Hypothalamus (tissue), 51 donors: ENCODE measurements at places on chromosomes 12 and 14.

- DNase-seq = no peak
Measured at GRCh38 chr12:106625976-106626375, 43.2 kb downstream of the RFX4 start.

- no peak for DNase-seq
Measured at GRCh38 chr12:25162866-25163265, 32.1 kb downstream of the DNAI7 start.

DNA sequence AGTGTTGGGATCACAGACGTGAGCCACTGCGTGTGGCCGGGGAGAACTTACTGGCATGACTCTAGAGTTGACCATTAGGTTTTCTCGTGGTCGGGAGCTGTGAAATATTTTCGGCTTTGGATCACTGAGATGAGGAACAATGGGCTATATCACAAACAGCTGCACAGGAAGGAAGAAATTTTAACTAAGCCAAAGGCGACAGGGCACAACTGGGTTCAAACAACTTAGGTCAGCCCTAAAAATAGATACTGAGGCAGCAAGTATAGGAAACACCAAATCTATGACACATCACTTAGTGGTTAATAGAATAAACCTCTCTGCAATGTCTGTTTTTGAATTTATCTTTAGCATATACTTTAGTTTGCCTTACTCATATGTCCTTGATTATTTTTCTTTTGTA lies 162.9 kb downstream of the LRIG3 start:
- no peak for DNase-seq

GRCh38 chr12:92462049-92462448 lies 240.7 kb upstream of the PLEKHG7 start:
- DNase-seq = no peak

- no peak for DNase-seq
Measured at GRCh38 chr12:56205445-56205844, 16.2 kb upstream of the SMARCC2 start.

DNA sequence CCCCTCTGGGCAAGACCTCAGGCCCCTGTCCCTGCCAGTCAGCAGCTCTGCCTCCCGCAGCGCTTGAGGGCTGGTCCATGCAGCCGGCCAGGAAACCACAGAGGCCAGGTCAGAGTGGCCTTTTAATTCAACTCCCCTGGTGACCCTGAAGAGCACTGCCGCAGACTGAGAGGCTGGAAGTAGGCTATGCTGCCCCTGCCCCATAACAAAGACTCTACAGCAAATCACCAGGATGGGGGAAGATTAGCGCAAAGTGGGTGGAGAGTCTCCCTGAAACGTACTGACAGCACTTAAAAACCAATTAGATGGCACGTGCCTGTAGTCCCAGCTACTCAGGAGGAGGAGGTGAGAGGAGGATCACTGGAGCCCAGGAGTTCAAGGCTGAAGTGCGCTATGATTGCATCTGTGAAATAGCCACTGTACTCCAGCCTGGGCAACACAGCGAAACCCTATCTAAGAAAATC lies 70.5 kb downstream of the ITPK1 start:
- DNase-seq = no peak

GRCh38 chr12:28223858-28224257 lies 33.6 kb downstream of the CCDC91 start:
- DNase-seq = no peak

DNA sequence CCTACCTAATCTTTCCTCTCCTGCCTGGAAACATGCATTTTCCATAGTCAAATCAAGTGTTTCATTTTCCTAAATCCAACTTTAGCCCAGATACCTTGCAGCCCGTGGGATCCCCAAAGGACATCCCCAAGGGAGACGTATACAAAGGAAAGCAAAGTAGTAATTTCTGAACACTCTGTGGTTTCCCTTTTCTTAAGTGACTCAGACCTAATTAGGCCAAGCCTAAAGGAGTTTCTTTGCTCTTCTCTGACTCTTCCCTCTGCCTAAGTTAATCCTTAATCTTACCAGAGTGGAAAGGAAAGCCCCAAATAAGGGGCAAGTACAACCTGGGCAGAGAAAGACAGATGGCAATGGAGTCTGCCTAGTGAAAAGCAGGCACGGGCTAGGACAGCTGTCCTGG lies 250.3 kb downstream of the SPTSSA start:
- DNase-seq = no peak

DNA sequence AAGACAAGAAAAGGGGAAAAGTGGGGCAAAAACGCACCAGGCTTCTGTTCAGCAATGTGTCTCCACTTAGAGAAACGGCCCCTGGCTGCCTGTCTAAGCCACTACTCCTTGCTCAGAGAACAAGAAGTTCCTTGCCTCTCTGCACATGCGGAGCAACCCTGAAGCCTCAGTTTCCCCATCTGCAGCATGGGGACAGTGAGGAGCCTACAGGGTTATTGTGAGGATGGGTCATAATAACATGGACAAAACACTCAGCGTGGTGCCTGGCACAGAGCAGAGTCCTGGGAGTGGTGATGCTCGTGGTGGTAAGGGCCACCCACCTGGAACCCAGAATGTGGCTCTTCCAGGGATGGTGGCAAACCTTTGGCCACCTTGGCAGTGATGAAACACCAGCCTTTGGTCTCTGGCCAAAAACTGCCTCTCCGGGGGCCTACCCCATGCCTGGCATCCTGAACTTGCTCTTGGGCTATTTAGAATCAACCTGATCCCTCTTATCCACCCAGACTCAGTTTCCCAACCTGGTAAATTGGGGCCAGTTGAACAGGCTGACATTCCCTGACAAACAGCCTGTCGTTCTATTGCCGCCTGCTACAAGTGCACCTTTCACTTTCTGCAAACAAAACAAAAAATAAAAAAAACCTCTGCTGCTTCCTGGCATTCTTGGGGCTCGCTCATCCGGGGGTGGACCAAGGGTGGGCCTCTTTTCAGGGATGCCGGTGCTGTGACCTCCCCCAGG lies 56.5 kb upstream of the DLK1 start:
- DNase-seq = no peak

GRCh38 chr12:24900196-24900595 lies 48.7 kb downstream of the BCAT1 start:
- no peak for DNase-seq

GRCh38 chr14:99432485-99432884 lies 48.2 kb downstream of the SETD3 start:
- DNase-seq = no peak

DNA sequence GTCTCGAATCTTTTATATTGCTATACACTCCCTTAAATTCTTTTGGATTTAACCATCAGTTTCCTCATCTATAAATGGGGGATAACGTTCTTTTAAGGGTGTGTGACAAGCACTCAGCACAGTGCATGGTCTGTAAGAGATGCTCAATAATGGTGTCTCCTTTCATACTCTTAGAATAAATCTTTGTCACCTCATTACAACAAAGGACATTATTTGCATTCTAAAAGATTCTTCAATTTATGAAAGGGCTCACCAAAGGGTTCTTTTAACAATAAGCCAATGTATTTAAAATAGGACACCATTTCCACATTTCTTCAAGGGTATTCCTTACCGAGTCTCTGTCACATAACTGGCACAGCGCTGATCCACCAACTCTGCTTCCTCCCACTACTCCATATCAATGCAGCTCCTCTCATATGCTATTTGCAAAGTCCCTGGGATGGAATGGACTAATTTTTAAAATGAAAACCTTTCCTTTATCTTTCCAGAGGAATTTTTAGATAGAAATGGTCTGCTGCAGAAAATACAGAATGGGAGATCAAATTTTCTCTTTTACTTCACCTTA lies 29.2 kb upstream of the RIC8B start:
- no peak for DNase-seq

DNA sequence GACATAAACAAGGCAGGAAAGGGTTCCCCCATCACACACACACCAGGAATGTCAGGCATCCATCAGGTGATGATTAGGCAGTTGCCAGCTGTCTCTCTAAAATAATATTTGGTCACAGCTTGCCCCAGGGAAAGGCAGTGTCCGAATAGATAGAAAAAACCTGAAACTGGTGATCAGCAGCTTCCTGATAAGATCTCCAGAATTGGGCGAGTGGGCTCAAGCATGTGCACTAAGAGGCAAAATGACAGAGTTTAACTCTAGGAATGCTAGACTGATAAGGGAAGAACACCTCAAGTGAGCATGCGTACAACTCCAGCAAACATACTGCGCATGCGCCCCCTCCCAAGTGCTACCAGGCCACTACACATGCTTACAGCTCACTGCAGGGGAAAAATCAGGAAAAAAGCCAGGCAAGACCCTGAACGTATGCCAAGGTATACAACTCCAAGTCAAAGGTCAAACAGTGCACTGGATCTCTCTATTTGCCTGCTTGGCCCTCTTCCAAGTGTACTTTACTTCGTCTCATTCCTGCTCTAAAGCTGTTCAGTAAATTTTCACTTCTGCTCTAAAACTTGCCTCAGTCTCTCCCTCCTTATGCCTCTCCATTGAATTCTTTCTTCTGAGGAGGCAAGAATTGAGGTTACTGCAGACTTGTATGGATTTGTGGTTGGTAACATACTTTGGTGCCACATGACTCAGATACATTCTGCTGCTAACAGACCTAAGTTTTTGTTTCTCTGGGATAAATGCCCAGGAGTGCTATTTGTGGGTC lies 73.5 kb upstream of the VASH1 start:
- no peak for DNase-seq

- no peak for DNase-seq
Measured at GRCh38 chr14:21334202-21334906, 49.5 kb downstream of the SUPT16H start.

DNA sequence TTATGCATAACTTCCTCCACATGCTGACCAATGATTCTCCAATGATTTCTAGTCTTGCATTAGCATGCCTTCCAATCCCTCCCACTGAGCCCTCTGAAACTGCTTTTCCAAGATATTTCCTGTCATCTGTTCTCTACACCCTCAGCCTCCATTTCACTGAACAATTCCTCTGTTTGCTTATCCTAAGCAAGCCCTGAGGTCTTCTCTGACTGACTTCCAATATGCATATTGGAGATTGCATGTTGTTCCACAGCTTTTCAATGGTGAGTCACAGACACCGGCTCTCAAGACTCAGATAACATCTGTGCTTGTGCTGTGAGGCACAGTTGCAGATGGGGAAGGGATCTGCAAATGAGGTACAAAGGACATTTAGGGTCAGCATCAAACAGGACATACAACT lies 141.0 kb downstream of the SLC16A7 start:
- DNase-seq = no peak

GRCh38 chr12:63875703-63876102 lies 31.2 kb downstream of the SRGAP1 start:
- DNase-seq = no peak

- DNase-seq = no peak
Measured at GRCh38 chr14:63435204-63435603, 108.0 kb downstream of the PPP2R5E start.

GRCh38 chr14:29236848-29237247 lies 470.3 kb downstream of the FOXG1 start:
- DNase-seq = no peak

GRCh38 chr12:64082866-64083268 lies 139.2 kb downstream of the KICS2 start:
- no peak for DNase-seq

DNA sequence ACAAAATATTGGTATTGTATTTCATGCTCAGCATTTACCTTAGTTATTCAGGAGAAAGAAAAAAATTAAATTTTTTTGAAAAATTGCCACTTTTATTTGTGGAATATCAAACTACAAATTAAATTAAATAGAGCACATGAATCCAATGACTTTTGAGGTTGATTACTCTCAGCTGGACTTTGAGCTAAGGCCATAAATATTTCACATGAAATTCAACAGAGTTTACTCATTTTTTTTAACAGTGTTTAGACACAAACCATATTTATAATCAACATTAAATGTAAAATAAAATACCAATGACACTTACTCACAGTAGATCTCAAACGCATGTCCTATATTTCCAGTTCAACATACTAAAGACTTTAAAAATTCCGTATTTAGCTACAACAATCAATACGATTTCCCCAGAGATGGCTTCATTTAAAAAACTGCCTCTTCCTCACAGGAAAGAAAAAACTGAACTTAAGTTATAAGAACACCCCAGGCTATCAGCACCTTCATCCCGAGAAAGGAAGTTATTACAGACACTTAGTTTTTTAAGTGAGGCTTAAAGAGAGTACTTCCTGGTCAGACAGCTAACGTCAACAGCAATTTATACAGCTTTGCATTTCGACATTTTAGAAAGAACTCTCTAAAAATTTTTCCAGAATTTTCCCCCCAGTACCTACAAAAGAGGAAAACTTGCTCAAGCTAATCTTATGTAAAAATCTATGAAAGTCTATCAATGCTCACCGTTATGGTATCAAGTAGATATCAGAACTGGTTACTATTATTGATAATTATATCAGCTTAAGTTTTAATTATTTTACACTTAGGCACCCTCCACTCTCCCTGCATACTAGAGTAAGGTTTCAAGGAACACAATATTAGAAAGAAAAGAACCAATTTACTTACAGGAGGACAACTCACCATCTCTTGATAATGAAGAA lies 13.8 kb downstream of the TAOK3 start:
- DNase-seq = no peak

GRCh38 chr12:54001283-54002187 lies 1.6 kb downstream of the HOXC9 start:
- DNase-seq = no peak

- DNase-seq = no peak
Measured at GRCh38 chr14:63470962-63471793, 72.0 kb downstream of the PPP2R5E start.

DNA sequence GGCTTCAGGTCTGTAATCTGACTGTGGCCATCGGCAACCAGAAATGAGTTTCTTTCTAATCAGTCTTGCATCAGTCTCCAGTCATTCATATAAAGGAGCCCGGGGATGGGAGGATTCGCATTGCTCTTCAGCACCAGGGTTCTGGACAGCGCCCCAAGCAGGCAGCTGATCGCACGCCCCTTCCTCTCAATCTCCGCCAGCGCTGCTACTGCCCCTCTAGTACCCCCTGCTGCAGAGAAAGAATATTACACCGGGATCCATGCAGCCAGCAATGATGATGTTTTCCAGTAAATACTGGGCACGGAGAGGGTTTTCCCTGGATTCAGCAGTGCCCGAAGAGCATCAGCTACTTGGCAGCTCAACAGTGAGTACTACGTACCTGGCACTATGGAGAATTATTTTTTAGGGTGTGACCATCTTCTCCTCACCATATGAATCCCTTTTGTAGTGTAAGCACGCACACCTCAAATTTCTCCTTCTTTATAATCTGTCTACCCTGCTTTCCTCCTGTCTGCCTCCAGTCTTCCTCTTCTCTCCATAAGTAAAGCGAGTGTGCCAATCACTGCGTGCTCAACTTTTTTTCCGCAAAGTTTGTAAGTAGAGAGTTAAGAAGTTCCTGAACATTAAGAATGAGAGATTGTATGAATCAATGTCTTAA lies at the start of gene TPH2:
TPH2 (plus strand) TSS at position 118 of the 658 bp plus-strand sequence; CDS start at position 260, 142 bp downstream.
- DNase-seq = no peak

- DNase-seq = no peak
Measured at GRCh38 chr12:82025462-82025861, 266.3 kb upstream of the PPFIA2 start.
